H7 (cell line): ENCODE measurements at places on chromosomes 6 and 20.

- peak; percentile 51 for DNase-seq
Observed at GRCh38 chr20:46010491-46011391, 2.0 kb downstream of the MMP9 start.

GRCh38 chr20:37745553-37745952 lies 51.7 kb downstream of the CTNNBL1 start:
- no peak for DNase-seq

GRCh38 chr6:127290391-127291265 lies 24.0 kb downstream of the RNF146 start:
- no peak for DNase-seq

- DNase-seq = no peak
Observed at GRCh38 chr6:136085370-136086115, 164.6 kb downstream of the MTFR2 start.

GRCh38 chr6:20117474-20117873 lies 94.8 kb downstream of the MBOAT1 start:
- no peak for DNase-seq

GRCh38 chr6:154479771-154480639 lies 30.5 kb downstream of the CNKSR3 start:
- DNase-seq = peak; percentile 61

DNA sequence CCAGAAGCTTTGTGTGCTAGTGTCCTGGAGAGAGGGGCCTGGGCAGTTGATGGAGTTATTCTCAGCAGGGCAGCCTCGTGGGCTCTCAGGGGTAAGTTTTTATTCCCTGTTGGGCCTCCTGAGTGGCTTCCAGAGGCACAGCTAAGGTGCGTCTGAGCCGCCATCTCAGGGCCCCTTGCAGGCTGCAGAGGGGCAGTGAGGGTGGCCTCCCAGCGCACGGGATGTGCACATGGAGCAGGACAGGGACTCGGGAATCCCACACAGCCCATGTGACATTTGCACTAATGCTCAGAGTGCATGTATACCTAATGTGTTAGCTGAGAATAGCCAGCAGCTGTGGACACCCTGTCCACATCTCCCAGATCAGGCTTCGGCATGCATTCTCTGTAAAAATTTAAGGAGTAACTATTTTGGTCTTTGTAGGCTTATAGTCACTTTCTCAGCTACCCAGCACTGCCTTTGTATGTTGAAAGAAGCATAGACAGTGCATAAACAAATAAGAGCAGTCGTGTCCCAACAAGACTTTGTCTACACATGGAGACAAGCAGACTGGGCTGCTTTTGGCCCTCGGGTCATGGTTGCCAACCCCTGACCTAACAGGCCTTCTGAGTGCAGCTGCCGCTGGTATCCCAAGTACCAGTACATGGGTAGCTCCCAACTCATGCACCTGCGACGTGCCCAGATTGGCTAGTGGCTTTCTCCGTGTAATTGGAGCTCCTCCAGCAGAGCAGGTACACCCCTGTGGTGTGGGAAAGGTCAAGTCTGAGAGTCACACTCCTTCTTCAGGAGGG lies 18.6 kb upstream of the CST9L start:
- no peak for DNase-seq

DNA sequence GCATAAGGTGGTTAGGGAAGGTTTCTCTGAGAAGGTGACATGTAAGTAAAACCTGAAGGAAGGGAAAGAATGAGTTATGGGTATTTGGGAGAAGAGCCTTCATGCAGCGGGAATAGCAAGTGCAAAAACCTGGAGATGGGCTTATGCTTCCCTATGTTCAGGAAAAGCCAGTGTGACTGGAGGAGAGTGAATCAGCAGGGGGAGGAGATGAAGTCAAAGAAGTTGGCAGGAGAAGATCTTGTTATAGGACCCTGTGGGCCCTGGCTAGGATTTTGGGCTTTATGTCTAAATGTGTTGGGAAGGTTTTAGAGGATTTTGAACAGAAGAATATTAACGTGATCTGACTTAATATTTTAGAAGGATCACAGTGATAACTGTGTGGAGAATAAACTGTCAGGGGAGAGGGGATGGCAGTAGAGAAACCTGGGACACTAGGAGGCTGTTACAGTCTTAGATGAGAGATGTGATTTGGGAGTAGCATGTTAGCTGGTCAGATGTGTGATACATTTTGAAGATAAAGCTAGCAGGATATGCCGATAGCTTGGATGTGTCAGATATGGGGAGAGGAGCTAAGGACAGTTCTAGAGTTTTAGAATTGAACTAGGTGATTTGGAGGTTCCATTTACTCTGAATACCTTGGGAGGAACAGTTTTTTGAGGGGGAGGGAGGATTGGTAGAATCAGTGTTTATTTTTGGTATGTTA lies 41.0 kb downstream of the PHF3 start:
- no peak for DNase-seq

GRCh38 chr6:137240168-137240567 lies 21.0 kb upstream of the IFNGR1 start:
- DNase-seq = no peak

GRCh38 chr20:64131406-64131805 lies 24.0 kb upstream of the NPBWR2 start:
- peak; percentile 62 for DNase-seq

DNA sequence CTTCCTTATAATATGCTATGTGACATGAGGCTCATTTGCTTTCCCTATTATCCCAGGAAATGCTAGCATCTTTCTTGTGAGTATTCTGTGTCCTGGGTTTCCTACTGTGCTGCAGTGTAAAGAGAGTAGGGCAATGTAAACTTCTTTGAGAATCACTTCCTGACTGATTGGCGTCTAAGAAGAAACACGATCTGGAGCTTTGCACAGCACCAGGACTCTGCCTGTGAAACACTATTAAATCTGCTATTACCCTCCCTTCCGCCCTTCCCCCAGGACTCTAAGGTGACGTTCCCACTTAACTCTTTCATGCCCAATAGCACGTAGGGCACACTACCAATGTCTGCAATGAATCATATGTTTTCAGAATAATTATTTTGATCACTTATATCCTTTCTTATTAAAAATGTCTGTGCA lies 607.3 kb upstream of the CITED2 start:
- DNase-seq = no peak

- DNase-seq = no peak
Observed at GRCh38 chr6:42155293-42155692, 12.9 kb upstream of the C6orf132 start.
